Amniotic stem cell (primary cell): ENCODE measurements at places on chromosomes 4 and X.
A peak's percentile ranks its signal among the peaks of the same experiment; 100 is the strongest.

DNA sequence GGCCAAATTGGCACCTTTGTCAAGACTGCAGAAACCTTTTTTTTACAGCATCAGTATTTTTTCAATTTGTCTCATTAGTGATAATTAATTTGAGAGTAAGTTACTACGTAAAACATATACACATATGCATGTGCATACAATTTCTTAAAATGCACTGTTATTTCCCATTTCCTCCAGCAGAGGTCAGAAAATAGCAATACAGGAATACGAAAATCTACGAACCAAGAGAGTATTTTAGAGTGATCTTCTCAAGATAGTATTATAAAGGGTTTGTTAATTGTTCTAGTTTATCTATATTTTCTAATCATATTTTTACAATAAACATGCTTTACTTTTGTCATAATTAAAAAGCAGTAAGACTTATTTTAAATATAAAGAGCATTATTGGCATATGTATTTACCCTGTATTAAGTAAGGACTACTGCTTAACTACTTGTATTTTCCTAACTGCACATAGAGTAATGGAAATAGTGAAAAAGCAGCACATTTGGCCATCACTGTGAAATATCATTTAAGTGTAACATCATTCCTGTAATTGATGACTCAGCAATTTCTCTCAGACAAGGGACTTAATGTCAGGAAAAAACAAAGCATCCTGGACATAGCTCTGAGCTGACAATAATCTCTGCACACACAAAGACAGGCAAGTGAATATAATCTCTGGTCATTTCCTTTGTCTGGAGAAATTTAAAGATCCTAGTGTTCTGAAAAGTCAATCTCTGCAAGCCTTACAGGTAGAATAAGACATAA lies 45.6 kb downstream of the MAOB start:
- DNase-seq: no peak

GRCh38 chr4:178137732-178138471 lies 695.7 kb upstream of the AGA start:
- no peak for DNase-seq

DNA sequence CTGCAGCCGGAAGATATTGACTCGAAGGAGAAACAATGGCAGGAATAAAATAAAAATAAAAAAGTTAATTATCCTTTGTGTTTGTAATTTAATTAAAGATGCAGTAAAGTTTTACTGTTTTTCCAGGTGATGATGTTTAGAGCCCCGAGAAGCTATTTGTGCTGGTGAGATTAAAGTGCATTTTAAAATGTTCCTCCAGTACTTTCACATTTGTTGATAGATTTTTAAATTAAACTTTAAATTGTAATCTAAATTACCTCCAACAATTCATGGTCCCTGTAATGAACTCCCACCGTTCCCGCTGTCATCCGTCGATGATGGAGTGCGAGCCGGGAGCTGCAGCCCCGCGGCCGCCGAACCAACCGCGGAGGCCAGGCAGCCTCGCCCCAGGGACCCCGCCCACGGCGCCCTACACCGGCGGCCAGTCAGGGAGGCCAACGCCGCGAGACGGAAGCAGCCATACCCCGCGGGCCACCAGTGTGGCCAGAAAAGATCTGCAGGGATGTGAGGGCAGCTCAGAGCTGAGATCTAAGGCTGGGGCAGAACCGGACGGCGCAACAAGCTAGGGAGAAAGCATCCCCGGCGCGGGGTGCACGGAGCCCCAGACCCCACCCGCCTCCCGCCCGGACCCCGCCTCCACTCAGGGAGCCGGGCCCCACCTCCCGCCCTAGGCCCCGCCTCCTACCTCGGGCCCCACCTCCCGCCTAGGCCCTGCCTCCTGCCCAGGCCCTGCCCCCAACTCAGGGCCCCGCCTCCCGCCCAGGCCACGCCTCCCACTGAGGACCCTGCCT lies 104.0 kb downstream of the FAM53A start:
- peak; percentile 59 for DNase-seq

DNA sequence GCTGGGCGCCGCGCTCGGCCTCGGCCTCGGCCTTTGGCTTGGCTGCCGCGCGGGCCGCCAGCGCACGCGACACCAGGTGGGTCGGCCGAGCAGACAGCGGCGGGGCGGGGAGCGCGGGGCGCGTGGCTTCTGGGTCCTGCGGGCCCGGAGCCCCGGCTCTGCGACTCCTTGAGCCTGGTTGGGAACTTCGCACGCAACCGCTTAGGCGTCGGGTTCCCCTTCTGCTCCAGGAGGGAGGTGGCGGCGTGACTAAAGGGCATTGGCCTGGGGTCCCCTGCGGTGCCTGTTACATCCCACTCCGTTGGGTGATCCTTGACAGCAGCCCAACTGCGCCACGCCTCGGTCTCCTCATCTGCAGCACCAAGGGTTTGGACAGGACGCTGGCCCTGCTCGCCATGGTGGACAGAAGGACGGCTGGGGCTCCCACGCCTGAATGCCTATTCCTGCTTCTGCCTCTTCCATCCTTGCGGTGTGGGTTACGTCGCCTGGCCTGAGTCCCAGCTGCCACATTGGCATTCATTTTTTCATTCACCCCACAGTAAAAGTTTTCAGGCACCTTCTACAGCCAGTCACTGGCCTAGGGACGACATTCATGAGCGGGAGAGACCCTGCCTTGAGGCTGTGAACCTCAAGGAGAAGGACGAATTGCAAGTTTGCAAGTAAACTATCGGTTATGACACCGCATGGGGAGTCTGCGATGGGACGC lies 631 bp downstream of the EVC start:
- DNase-seq: no peak

- DNase-seq: no peak
These were observed 71.5 kb upstream of the EDNRA start for GRCh38 chr4:147409350-147409749.

DNA sequence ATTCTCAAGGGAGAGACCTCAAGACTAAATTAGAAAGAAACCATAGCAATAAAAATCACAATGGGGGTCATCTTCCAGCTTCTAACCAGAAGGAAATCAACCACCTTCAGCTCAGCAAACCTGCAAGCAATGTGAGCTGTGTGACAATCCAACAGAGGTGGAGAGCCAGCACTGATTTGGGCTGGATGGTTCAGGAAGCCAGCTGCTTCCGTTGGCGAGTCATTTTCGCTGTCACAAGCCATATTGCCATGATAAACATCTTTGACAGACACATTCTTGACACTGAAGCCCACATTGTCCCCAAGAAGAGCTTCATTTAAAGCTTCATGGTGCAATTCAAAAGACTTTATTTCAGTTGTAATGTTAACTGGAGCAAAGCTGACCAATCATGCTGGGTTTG lies 22.7 kb downstream of the F8A1 start:
- DNase-seq: no peak

GRCh38 chr4:137635108-137635507 lies 102.8 kb upstream of the PCDH18 start:
- DNase-seq: no peak

DNA sequence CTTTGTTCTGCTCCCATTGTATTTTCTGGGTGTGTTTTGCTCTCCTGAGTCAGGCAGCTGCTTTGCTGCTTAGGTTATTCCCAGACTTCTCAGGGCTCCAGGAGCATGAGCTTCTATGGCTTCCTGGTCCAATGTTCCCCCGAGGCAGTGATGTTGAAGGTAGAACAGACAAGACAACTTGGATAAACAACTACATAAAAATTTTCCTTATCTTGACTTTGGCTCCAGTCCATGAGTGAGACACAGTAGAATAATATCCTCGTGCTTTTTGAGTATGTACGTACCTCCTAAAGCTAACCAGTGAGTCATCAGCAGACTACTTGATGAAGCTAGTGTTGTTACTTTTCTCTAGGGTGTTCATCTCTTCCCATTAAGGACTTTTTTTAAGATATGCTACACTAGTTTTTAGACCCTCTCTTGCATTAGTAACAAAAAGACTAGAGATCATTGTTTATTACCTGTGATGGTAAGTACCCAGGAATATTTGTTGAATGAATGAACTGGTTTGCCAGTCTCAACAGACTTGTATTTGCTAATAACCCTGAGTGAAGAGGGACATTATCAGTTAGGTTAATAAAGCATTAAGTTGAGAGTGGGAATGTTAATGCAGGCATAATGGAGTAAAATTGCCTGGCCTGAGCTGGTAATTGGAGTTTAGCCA lies 131.9 kb downstream of the FHIP1A start:
- peak; percentile 80 for DNase-seq

DNA sequence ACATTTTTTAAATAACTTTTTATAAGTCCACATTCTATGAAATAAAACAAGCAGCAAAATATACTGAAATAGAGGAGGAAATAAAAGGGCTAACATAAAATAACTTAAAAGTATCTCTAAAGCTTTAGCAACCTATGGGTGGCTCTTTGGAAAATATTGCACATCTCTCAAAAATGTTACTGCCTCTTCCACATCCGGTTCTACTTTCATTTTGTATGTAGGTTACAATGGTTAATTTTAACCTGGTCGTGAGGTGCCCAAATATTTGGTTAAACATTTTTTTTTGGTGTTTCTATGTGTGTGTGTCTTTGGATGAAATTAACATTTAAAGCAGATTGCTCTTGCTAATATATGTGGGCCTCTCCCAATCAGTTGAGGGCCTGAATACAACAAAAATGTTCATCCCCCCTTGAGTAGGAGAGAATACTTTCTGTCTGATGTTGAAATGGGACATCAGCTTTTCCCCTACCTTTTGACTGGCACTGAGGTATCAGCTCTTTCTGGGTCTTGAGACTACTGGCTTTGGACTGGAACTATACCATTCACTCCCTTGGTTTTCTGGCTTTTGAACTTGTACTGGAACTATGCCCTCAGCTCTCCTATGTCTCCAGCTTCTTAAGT lies 353.0 kb downstream of the ADAM29 start:
- DNase-seq: no peak

DNA sequence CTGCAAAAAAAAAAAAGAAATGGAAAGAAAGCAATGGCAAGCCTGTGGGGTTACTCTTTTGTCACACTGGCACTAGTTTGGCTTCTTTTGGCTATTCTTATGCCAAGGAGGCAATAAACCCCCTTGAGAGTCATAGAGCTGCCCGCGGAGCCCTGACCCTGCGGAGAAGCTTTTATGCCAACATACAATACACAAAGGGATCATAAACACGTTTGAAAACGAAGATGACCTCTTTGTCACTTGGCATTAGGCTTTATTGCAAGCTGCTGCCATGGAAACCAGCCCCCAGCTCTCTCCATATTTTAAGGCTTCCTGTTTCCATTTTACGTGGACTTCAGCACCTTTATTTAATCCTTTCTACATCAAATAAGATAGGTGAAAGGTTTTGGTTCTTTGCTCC lies 7.6 kb downstream of the NEUROG2 start:
- no peak for DNase-seq

- DNase-seq: peak; percentile 61
These were observed 109.5 kb upstream of the MYOZ2 start for GRCh38 chr4:119025916-119026661.

DNA sequence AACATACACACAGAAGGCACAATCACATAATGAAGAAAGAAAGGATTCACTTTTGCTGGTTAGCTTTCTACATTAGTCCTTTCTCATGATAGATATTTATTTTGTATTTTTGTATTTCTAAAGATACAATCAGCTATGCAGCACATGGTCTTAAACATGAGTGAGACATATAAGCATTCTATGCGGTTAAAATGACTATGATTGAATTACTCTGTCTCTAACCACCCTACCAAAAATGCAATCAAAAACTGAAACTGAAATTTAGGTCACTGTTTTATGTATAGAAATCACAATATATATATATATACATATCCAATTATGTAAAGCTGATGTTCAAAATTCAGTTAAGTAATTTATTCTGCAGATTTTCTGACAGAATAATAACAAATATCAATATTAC lies 21.9 kb downstream of the CXXC4 start:
- no peak for DNase-seq

- DNase-seq: no peak
These were observed 239.6 kb downstream of the GBA3 start for GRCh38 chr4:22932326-22932725.

- DNase-seq: no peak
These were observed 52.7 kb downstream of the HTT-AS start for GRCh38 chr4:3021627-3022026.

DNA sequence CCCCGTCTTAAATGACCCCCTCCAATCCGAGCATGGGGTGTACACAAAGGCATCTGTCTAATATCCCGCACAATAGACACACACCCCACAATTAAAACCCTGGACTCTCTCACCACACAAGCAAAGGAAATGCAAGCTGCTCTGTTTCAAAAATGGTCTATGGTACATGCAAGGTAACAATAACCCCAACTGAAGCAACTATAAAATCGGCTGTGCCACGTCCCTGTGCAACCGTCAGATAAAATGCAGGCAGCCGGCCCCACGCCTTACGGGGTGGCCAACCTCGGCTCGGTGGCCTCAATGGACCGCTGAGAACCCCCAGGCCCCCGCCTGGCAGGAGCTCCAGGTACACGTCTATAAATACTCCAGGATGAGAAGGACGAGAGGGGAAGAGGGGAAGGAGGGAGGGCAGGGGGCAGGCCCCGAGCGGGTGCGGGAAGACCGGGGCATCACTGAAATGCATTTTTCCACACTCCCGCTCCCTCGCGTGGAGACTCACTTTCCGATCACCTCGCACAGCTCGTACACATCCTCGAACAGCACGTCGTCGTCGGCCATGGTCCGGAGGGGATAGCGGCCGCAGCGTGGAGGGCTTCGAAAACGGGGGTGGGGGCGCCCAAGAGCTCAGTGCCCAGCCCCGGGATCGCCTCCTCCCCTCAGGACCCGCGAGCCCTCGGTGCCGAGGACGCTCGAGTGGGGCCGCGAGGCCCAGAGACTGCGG lies 763 bp downstream of the CASK start:
- no peak for DNase-seq

- peak; percentile 20 for DNase-seq
These were observed 886 bp upstream of the WWC2 start for GRCh38 chr4:183098019-183098722.
